Activated CD4-positive, alpha-beta T cell treated with anti-CD3 and anti-CD28 coated beads, Interleukin-2, amount 50 U/mL, for 1 hour (primary cell): ENCODE measurements at places on chromosomes 12 and 14.

- DNase-seq, result no peak
Observed at GRCh38 chr14:101495284-101495683, 66.0 kb upstream of the DIO3 start.

GRCh38 chr14:61125867-61126572 is 145.0 kb downstream of the SLC38A6 start:
- DNase-seq, result no peak

- DNase-seq, result no peak
Observed at GRCh38 chr14:79997509-79998208, 213.6 kb downstream of the DIO2 start.

DNA sequence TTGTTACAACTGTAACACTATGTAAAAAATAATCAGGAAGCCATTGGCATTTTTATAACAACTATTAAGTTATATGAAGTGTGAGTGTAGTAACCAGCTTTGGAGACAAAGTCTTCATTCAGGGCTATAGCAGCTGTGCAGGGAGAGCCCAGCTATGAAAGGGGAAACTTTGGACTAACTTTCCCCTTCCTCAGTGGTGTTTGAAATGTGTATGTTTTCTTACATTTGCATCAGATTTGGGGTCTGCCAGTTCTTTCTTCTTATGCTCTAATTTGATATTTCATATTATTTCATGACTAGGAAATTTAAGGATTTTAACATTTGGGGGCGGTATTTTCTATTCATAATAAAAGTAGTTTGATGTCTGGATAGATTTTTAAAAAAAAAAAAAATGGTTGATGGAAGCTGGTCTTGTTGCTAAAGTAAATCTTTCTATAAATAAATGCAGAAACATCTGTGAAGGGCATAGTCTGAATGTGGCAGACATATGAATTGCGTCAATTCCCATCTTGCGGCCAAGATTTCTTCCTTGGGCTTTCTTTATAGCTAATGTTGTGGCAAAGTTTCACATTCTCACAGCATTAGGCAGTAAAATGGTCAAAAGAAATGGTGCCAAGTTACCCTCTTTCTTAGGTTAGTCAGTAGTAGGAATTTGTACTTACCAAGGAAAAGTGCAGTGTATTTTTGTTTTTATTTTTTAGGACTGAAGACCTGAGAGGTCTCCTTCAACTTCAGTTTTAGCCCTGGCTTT is 35.6 kb downstream of the RASSF8 start:
- DNase-seq, result no peak

DNA sequence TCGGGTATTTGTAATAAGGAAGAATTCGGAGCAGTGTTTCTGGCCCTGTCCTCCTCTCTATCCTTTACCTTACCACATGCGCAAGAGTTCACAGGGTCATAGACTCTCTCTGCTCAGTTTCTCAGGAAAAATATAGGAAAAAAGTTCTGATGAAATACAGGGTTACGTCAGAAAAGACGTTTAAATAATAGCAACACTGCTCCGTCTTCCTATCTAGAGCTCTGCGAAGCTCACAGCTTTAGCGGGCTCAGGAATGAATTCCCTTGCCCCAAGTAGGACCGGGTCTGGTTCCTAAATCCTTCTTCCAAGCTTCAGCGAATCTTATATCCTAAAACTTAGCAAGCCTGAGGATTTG is 365 bp downstream of the CCDC59 start:
- no peak for DNase-seq

GRCh38 chr14:74771399-74771798 is 8.3 kb downstream of the YLPM1 start:
- no peak for DNase-seq

GRCh38 chr14:60301685-60302084 is 52.7 kb downstream of the PPM1A start:
- DNase-seq, result no peak

DNA sequence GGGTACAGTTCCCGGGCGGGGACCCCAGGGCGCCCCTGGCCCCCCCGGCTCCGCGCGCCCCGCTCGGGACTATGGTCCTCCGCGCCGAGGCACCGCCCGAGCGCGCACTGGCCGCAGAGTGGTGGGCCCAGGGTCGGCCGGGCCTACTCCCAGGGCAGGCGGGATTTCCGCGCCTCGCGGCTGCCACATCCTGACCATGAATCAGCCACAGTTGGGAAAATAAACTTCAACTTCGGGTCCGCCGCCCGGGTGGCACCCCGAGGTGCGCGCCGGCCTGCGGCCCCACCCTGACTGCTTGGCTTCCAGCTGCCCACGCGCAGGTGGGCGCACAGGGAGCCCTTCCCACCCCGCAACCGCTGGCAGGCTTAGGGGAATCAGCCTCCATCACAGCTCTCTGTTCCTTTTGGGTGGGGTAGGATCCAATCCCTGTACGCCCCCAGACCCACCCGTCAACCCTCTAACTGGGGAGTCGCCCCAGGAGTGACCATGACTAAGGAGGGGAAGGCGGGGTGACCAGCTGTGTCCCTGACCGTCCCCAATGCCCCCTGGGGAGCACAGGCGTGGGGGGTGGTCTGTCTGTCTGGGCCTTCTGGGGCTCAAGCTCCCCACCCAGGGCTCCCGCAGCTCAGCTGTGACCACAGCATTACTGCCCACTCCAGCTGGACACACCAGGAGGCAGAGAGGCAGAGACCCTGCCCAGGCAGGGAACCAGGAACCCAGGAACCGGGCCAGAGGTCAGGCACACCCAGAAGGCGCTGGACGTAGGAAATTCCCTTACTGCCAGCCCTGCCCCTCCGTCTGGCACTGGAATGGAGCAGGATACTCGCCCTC is 678 bp downstream of the INF2 start:
- DNase-seq, result no peak

DNA sequence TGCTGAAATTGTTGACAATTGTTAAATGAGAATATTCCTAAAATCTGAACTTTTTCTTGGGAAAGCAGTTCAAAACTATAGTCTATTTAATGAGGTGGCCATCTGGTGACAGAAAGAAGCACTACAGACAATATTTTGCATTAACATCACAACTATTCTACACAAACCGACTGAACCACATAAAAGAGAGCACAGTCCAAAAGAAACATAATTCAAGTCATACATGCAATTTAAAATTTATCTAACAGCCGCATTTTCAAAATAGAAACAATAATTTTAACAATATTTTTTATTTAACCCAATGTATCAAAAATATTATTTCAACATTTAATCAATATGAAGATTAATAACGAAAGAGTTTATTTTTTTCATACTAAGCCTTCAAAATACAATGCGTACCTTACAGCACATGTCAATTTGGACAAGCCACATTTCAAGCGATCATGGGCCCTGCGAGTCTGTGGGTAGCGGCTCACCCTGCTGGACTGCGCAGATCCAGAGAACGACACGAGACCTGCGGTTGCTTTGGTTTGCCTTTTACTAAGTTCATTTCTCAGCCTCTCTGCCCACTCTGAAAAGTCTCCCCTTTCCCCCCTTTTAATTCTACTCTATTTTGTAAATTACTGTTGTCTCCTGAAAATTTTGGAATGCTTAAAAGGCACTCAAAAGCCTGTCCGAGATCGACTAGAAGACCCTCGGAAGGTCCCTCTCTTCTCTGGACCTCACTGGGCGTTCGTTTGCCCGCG is 947 bp upstream of the LRRC9 start:
- no peak for DNase-seq

- no peak for DNase-seq
Observed at GRCh38 chr14:75826599-75826998, 155.2 kb downstream of the TGFB3 start.

- no peak for DNase-seq
Observed at GRCh38 chr12:96063046-96063445, 27.7 kb upstream of the LTA4H start.

- no peak for DNase-seq
Observed at GRCh38 chr14:52013984-52014600, 24.7 kb downstream of the RTRAF start.

GRCh38 chr12:115817389-115817788 is 460.1 kb downstream of the MED13L start:
- DNase-seq, result no peak

- no peak for DNase-seq
Observed at GRCh38 chr12:70165450-70165849, 77.8 kb upstream of the CNOT2 start.

DNA sequence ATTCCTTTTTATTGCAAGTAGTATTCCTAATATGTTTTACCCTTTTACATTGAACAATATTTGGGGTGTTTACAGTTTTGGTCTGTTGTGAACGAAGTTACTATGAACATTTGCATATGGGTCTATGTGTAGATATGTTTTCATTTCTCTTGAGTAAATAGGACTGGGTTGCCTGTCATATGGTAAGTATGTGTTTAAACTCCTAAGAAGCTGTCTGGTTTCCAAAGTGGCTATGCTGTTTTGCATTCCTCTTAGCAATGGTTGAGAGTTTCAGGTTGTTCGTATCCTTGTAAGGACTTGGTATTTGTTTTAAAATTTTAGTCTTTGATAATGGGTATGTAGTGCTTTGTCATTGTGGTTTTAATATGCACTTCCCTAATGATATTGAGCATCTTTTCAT is 6.3 kb downstream of the METAP2 start:
- no peak for DNase-seq

GRCh38 chr12:3802721-3803120 is 49.8 kb upstream of the CRACR2A start:
- no peak for DNase-seq

GRCh38 chr14:56815745-56816144 is 5.5 kb upstream of the OTX2 start:
- no peak for DNase-seq

GRCh38 chr12:28802706-28803438 is 346.2 kb upstream of the FAR2 start:
- DNase-seq, result no peak

GRCh38 chr14:75236901-75237419 is 41.7 kb upstream of the FOS start:
- DNase-seq, result no peak
